ENCODE measurements at places on chromosomes 4 and X.

DNA sequence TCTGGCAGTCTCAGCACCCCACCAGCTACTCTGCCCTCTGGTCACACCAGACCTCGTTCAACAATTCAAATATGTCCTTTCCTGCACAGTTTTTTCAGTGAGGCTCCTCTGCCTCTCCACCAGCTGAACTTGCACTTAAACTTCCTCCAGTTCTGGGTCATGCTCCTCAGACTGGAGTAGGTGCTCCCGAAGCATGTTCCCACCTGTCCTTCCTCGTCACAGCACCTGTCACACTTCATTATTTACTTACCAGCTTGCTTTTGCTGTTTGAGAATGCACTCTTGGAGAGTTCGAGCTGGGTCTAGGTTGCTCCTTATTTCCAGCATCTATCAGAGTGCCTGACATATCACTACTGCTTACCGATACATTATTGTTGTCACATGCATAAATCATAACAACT, 144.8 kb upstream of the TTC29 start:
- DNase-seq, result no peak

DNA sequence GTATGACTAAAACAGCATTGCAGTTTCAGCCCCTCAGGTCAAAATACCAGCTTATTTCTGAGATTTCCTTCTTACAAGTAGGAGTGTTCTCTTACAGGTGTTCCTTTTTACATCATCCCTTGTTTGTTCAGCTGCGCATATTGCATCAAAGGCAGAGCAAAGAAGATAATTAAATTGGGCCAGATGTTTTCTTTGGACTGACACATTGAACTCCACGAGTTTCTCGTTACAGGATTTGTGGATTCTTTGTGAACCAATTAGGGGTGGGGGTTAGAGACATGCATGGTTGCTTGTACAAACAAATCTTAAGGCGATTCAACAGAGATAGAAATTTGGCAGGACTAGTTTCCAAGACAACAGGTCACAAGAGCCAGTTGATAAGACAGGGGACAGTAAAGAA, 95.7 kb downstream of the SPANXN4 start:
- no peak for DNase-seq

DNA sequence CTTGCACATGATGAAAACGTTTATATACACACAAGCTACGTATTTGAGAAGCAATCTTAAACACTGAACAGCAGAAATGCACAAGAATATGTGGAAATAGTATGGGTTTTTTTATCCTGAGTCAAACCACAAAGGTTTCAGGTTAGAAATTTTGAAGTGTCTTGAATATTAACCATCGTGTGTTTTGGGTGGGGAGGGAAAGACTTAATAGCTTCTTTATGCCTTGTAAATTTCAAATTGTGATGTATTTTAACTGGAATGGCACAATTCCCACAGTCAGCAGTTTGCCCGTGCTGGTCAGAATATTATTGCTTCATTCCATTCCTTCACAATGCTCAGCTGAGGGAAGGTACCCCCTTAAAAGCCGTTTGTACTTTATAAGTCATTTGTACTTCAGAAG, 67.4 kb upstream of the WDR1 start:
- DNase-seq, result no peak

DNA sequence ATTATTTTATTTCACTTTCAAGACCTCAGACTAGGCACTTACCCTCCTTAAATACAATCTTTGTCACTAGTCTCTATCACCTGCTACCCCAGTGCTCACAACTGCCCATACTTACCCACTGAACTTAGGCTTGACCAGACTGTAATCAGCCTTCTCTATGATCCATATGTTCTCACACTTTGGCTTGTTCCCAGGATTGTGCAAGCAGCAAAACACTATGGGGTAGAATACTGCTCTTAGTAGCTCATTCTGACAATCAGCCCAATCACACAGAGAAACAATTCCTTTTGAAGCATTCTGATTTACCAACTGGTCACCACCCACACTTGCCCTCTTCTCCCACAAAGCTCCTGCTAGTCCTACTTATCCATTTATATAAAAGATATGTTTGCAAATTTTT, 878.3 kb downstream of the FSTL5 start:
- DNase-seq, result no peak

DNA sequence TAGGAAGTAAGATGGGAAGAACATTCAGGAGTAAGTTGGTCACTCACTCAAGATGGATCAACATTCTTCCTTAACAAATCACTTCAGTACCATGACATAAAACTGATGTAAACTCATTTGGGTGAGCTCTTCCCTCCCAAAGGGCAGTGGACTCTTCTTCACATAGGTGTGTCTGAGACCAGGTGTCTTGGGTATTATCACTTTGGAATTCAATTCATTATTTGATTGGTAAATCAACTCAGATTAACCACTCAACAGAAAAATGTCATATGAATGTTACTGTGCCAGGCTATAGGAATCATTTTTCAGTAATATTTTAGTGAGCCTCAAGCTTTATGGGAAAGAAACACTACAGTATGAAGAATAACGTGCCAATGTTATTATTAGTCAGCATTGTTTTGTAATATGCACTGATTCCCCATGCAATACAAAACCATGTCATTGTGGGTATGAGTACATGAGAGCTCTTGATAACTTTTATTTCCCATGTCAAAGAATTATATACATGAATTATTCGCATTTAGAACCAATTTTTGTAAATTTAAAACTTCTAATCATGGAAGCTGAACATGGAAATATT, 58.6 kb upstream of the ETNPPL start:
- DNase-seq, result no peak

- no peak for DNase-seq
These were observed 112.1 kb upstream of the DDIT4L start for GRCh38 chr4:100302061-100303026.
